ENCODE measurements at places on chromosomes 3 and 15.

- DNase-seq: no peak
These were observed 64.8 kb upstream of the PCSK6 start for GRCh38 chr15:101554115-101554915.

- no peak for DNase-seq
These were observed 19.8 kb downstream of the FANCD2OS start for GRCh38 chr3:10088256-10088655.

GRCh38 chr3:186826976-186827857 lies 15.3 kb upstream of the ADIPOQ start:
- DNase-seq: no peak

DNA sequence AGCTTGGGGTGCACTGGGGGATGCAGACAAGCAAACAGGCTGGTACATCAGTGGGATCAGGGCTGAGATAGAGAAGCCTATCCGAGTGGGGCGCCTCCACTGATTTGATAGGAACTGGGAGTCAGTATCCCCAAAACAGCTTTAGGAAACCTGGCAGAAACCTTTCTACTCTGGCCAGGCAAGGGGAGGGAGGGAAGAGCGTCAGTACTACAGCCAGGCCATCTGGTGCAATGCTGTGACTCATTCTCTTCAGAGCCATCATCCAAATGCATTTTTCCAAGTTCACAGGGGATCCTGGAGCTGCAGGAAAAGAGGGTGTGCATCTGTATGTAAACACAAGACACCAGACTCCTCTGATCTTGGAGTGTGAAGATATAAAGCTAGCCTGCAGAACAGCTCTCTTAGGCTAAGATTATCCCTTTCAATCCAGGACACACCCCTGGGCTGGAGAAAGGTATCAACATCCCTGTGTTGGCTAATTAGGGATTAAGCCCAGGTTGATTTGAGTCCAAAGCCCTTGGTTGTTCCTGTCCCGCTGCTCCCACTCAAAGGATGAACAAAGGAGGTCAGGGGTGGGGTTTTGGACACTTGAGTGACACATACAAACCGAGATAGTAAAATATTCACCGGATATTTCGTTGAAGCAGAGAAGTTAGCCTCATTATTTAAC lies 9.3 kb downstream of the GALNT15 start:
- peak; percentile 67 for DNase-seq

GRCh38 chr15:49984436-49984835 lies 134.6 kb downstream of the ATP8B4 start:
- DNase-seq: no peak

- no peak for DNase-seq
These were observed 309.0 kb downstream of the GBE1 start for GRCh38 chr3:81452418-81452817.

DNA sequence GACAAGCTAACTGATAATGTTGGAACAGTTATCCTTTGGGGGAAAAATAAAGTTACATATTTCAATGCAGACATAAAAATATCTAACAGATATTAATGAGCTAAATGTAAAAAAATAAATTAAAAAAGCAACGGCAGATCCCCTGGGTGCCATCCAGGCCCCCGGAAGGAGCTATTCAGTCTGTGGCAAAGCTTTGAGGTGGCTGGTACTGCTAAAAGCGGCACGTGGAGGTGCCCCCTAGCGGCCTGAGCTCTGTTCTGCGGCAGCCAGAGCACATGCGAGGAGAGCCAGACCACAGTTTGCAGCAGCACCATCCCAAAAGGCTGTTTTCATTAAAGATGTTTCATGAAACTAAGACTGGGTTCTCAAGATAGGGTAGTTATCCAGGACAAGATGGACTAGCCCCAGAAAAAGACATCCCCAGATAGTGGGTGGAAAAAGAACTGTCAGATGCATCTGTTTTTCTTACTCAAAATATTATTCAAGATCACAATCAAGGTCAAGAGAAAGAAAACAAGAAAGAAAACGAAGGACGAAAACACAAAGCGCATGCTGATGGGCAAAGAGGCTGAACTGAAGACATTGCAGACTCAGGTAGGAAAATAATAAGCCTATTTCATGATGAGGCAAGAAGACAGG lies 18.7 kb downstream of the AP3S2 start:
- no peak for DNase-seq

DNA sequence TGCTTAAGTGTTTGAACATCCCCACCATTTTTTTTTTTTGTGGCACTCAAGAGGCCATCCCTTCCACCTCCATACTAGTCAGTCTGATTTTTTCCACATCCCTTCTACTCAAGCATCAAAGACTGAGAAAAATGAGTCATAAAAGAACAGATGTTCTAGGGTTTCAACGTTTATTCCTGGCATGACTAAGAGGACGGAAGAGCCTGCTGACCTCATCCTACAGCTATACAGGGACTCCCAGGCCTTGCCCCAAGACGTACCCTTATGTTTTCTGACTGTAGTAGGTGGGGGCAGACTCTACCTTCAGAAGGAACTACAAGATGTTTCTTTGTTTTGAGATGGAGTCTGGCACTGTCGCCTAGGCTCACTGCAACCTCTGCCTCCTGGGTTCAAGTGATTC lies 3.3 kb upstream of the ITPKA start:
- peak; percentile 44 for DNase-seq

DNA sequence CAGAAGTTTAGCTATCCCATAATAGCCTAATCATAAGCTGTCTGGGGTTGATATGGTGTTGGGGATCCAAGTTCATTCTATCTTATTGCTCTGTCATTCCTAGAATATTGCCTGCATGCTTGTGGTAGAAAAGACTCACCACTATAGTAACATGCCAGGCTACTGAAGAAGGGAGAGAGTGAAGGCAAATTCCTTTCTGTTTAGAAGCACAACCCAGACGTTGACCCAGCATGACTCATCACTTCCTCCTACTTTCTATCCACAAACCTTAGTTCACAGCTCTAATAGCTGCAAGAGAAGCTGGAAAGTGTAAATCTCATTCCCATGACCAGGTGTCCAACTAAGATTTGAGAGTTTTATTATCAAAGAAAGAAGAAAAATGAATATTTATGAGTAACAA lies 57.8 kb upstream of the NMD3 start:
- peak; percentile 57 for DNase-seq

DNA sequence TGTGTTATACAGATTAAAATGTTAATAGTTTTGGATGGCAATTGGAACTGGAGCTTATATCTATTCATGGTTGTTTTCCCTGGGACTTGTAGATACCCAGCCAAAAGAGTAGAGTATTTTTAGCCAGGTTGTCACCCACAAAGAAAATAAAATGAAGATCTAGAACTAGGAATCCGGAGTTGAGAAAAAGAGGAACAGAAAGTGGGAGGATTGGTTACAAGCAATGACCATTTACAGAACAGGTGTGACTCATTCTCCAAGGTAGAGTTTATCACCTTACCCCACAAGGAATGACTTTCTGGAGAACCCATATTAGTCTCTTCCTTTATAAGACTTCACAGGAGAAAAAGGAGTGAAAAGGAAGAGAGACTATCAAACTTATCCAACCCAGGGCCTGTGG lies 99.8 kb downstream of the TMEM108 start:
- DNase-seq: no peak

DNA sequence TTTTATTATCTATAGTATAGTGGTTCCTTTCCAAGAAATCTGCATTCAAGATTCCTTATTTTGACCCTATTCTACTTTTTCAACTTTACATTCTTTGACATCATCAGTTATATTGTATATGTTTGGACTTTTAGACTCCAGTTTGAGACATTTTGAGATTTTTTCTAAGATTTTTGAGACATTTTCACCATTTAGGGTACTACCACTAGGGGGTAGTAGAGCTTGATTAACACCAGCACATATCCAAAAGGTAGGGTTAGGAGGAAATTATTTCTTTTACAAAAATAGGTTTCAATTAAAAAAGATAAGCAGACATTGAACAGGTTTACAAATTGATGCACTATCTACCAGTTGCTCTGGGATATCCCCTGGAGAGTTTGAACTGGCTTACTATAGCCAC lies 262.5 kb downstream of the SCAPER start:
- no peak for DNase-seq

DNA sequence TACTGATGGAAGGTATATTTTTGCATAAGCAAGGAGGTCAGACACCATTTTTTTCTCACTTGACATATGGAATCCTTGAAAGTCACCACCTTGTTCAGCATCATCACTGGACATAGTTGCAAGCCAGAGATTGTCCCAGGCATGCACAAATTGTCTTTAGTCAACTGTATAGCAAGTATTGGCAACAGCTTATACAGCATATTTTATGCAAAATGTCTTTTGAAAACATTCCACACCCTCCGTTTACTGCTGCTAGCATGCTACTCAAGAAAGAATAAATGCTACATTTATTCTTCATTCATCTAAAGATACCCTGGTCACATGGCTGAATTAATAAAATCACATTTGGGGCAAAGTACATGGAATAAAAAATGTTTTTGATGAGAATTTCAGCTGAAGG lies 168.5 kb upstream of the DCBLD2 start:
- no peak for DNase-seq

Data from brain pericyte (primary cell).